T-helper 9 cell (primary cell): ENCODE measurements at places on chromosomes 16 and 17.

DNA sequence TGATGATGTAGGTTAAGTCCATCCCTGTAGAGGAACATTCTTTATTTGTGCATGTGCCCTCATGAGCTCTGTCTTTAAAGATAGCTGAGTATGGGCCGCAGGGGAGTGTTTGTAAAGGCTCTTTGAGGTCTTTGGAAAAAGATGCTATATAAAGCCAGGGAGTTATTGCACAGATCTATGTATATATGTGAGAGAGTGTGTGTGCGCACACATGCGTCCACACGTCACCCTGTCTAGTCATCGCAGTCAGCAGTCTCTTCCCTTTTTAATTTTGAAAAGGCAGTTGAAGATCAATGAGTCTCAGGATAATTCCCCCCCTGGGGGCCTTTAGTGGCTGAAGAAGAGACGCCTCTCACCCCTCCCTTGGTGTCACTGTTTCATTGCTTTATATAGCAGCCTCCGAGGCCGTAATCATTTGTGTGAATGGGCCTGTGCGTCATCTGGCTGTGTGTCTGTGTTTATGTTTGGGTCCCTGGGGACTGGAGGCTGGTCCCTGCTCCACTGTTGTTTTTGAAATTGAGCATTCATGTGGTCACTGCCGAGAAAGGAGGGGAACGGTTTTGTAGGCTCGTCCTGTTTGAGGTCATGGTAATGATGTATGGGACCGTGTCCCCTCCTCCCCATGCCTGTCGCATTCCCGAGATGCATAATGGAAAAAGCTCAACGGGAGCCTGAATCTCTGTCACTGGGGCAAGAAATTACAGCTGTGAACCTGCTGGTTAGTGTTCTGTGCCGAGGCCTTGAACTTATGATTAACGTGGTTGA lies 143.9 kb downstream of the SNX29 start:
- no peak for DNase-seq

- DNase-seq: no peak
Measured at GRCh38 chr17:21373696-21374440, 2.3 kb upstream of the KCNJ12 start.

- no peak for DNase-seq
Measured at GRCh38 chr17:16383216-16383615, 2.3 kb downstream of the UBB start.

DNA sequence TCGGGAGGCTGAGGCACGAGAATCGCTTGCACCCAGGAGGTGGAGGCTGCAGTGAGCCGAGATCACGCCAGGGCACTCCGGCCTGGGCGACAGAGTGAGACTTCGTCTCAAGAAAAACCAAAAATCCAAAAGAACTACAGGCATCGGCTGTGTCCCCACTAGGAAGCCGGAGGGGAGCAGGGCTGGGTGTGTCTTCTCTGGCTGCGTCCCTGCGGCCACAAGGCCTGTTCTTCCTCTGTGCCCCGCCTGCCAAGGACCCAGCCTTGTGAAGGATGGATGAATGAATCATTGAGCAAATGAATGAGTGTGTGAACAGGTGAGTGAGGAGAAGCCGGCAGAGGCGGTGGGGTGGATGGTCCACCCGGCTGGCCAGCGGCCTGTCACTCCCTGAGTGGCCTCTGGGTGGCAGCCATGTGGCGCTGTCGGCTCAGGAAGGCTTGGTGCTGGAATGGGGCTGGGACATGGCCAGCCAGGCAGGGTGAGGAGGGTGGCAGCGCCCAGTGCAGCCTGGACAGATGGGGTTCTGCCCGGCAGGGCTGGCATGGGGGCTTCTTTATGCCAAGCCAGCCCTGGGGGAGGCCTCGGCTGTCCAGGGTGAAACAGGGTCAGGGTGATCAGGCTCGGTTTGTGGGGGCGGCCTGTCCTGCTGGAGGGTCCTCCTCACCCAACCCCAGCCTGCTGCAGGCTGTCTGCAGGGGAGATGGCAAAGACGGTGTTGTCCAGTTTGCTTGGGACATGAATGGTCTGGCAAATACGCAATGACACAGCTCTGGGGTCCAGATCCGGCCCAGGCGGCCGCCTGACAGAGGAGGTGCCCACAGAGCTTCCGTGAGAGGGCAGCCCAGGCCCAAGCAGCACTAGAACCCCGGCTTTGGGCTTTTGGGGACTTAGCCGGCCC lies 21.7 kb downstream of the SLC25A10 start:
- peak; percentile 36 for DNase-seq

DNA sequence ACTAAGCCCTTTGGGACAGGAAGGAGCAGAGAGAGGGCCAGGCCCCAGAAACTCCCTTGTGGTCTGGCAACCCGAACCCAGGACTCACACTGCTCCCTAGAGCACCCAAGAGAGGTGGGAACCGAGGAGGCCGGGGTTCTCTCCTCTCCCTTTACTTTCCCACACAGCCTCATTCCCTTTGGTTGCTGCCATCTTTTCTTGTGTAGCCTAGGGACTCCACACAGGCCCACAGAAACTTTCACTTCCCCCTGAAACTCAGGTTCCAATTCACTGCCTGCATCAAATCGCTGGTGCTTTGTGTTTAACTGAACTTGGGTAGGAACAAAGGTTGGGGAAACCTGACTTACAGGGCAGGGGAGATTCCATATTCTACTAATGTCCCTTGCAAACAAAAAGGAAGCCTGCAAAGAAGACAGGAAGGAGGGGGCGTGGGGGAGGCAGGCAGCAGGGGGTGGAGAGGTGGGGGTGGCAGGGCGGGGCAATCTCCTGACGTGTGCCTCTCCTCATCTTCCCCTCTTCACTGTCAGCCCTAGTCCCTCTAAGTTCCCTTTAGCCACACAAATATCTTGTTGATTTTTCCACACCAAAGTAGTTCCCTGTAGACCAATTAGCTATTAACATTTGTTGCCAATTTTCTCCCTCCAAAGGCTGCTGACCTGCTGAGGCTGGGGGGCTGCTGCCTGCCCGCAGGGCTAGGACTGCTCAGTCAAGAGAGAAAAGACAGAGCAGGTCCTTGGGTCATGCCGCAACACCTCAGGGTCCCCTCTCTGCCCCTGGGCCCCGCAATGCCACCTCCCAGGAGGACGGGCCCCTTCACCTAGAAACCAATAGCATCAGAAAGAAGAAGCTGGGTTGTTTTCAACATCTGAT lies 8.0 kb downstream of the ST3GAL2 start:
- DNase-seq: peak; percentile 47

GRCh38 chr16:77491091-77491490 lies 56.3 kb upstream of the ADAMTS18 start:
- DNase-seq: no peak

DNA sequence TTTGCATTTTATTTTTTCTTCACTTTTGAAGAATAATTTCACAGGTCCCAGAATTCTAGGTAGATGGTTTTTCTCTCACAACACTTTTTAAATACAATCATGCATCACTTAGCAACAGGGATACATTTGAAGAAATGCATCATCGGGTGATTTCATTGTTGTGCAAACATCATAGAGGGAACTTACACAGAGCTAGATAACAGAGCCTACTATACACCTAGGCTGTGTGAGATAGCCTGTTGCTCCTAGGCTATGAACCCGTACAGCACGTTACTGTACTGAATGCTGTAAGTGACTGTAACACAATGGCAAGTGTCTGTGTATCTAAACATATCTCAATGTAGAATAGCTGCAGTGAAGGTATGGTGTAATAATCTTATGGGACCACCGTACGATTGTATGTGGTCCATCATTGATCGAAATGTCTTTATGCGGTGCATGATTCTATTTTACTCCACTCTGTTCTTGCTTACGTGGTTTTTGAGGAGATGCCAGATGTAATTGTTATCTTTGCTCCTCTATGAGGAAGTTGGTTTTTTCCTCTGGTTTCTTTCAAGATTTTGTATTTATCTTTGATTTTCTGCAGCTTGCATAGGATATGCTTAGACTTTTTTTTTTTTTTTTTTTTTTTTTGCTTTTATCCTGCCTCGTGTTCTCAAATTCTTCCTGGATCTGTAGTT lies 35.5 kb upstream of the TMEM92 start:
- no peak for DNase-seq

- no peak for DNase-seq
Measured at GRCh38 chr17:64441772-64442540, 7.0 kb upstream of the MILR1 start.

DNA sequence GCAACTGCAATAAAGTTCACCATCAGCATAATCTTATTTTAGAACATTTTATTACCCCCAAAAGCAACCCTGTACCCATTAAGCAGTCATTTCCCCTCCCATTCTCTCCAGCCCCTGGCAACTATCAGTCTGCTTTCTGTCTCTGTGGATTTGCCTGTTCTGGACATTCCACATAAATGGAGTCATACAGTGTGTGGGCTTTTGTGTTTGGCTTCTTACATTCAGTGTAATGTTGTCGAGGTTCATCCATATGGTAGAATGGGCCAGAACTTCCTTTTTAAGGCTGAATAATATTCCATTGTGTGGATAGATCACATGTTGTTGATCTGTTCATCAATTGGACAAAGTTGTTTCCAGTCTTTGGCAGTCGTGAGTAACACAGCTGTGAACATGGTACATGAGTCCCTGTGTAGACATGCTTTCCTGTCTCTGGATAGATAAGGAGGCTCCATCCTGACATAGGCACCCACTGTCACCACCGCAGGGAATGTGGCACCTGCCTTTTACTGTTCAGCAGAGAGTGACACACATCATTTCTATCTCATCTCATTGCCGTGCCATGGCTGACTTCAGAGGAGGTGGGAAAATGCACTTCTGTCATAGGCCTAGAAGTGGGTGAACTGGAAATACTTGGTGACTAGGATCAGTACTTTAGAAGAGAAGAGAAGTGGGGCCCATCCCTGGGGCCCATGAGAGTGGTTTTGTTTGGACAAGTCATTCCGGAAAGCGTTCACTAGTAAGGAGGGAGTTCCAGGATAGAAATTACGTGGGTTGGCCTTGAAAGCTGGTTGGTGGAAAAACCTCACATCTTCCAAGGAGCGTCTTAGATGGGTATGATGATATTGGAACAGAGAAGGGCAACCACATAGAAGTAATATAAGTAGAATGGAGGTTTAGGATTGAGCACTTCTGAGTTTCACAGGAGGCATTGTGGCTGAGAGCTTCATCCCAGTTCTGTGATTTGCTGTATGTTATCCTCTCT lies 25.8 kb downstream of the EPN2 start:
- no peak for DNase-seq

GRCh38 chr17:2011411-2012371 lies 13.4 kb downstream of the RTN4RL1 start:
- no peak for DNase-seq

DNA sequence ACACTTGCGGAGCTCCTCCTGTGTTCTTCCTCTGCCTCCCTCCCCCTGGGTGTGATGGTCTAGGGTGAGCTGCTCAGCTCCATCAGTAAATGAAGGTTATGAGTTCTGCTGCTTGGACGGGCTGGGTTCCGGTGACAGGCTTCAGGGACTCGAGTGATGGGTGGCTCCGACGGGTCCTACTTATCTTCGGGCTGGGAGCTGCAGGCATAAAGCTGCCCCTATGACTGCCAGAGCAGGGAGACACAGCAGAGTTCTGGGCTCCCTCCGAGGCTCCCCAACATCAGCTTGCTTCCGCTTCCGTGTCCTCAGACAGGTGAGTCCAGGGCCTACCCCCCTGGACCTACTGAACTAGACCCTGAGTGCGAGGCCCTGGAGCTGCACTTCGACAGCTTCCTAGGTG lies 11.3 kb upstream of the MLKL start:
- DNase-seq: no peak

DNA sequence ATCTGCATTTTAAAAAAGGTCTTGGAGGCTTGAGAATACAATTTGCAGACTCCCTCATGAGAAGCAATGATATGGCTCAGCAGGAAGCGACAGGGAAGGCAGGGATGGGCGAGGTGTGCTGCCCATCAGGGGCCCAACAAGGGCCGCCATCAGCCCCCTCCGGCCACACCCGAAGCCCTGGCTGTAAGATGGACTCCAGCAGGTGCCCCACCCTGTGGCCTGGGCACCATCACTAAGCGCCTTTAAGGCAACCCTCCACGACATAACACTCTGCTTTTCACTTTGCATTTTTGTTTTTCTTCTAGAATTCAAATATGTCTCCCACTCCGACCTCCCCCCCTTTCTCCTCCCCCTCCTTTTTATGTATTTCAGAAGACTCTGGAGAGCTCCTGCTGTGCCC lies 52.2 kb upstream of the RCVRN start:
- DNase-seq: no peak

- DNase-seq: no peak
Measured at GRCh38 chr17:39130205-39130604, 21.2 kb downstream of the PLXDC1 start.

DNA sequence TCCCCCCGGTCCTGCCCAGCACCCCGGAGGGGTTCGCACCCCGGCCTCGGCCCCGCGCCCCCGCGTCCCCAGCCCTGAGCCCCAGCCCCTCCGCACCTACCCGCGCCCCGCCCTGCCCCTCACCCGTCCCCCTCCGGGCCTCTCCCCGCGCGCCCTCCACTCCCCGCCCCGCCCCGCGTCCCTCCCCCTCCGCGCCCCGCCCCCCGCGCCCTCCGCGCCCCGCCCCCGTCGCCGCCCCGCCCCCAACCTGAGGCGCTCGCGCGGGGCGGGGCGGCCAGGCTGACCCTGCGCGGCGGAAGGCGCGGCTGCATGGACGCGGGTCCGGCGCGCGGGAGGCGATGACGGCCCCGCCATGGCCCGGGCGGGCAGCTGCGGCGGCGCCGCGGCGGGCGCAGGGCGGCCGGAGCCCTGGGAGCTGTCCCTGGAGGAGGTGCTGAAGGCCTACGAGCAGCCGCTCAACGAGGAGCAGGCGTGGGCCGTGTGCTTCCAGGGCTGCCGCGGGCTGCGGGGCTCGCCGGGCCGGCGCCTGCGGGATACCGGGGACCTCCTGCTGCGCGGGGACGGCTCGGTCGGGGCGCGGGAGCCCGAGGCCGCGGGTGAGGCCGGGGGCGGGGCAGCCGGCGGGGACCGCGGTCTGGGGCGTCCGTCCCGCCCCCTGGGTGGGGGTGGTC lies at the start of gene SPIRE2:
SPIRE2 (plus strand) TSS at position 277 of the 671 bp plus-strand sequence; CDS start at position 353, 76 bp downstream.
- peak; percentile 63 for DNase-seq

GRCh38 chr17:13027246-13027645 lies 9.4 kb upstream of the ELAC2 start:
- no peak for DNase-seq

DNA sequence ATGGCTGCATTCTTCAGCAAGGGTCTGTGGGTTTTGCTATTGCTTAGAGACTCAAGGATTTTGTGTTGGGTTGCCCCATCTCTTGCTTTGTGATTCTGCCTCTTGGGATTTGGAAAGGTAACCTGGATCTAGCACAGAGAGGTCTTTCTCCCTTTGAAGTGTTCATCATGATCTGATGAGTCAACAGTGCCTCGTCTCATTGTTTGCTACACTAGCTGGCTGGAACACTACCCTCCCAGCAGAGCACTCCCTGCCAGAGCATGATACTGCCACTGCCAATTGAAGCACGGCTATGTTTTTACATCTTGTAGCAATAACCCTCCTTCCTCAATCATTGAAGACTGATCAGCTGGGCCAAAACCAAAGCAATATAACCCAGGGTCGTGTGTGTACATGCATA lies 361.0 kb downstream of the CDH13 start:
- DNase-seq: no peak

- no peak for DNase-seq
Measured at GRCh38 chr16:53084746-53085334, 30.0 kb downstream of the CHD9 start.
